ENCODE measurements at places on chromosomes 2 and 18.

- DNase-seq = peak; percentile 18
These were observed 58.2 kb upstream of the ST6GAL2 start for GRCh38 chr2:106944215-106944614.

DNA sequence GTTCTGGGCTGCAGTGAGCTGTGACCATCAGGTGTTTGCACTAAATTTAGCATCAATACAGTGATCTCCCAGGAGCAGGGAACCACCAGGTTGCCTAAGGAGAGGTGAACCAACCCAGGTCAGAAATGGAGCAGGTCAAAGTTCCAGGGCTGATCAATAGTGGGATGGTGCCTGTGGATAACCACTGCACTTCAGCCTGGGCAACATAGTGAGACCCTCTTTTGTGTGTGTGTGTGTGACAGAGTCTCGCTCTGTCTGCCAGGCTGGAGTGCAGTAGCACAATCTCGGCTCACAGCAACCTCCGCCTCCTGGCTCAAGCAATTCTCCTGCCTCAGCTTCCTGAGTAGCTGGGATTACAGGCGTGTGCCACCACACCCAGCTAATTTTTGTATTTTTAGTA, 163.7 kb upstream of the SERTAD2 start:
- no peak for DNase-seq

DNA sequence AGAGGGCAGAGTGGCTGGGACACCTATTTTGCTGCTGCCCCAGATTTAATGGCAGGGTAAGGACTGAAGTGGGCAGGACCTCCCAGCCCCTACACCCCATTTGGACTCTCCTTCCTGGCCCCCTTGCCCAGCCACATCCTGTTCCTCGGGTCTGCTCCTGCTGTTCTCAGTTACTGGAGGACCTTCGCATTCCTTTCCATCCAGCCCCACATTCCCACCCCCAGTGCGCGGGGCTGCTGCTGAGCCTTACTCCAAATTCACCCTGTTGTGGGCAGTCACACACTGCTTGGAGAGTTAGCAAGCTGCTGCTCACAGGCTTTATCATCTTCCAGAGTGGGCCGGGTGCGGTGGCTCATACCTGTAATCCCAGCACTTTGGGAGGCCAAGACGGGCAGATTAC, 75.2 kb upstream of the SLC14A2 start:
- no peak for DNase-seq

DNA sequence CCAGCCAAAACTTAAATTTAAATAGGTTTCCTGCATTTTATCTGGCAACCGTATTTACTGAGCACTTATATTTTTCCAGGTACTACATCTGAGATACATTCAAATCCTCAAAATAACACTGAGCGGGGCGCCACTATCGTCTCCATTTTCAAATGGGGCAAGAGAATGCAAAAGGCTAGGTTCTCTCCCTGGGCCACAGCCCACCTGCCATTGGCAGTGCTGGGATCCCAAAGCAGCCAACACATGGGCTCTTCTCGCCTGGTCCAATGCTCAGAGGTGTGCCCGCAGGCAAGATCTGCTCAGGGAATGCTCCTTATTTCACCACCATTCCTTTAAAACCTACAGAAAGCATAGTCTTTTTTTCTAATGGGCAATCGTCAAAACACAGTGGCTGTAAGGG, 11.3 kb upstream of the ID2 start:
- no peak for DNase-seq

DNA sequence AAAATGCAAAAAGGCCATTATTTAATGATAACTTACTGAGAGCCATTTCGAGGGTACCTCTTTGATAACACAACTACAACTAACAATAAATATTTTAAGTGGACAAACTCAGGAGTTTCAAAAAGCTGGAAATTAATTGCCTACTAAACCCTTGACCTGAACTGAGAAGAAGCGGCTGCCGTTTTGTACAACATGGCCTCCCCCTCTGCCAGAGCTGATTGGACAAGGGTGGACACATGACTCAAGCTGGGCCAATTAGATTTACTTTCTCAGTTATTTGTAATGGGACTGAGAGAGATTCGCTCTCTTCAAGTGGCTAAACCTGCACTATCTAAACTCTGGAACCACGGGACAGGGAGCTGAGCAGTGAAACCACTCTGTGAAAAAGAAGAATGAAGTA, 135.9 kb upstream of the SERPINE2 start:
- no peak for DNase-seq

DNA sequence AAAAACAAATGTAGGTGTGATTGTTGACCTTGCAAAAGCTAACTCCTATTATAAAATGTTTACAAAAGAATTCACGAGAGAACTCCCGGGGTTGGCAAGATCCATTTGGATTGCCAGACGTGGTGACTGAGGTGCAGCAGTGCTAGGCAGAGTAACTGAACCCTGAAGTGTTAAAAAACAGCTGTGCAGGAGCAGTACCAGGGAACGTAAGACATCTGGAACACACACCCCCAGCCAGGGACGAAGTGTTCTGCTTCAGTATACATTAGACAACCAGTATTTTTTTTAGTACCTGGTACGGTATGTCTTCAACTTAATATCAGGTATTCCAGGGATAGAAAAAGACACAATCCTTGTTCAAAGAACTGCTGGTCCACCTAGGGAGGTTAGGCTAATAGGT, 272.1 kb upstream of the EPAS1 start:
- DNase-seq = no peak

DNA sequence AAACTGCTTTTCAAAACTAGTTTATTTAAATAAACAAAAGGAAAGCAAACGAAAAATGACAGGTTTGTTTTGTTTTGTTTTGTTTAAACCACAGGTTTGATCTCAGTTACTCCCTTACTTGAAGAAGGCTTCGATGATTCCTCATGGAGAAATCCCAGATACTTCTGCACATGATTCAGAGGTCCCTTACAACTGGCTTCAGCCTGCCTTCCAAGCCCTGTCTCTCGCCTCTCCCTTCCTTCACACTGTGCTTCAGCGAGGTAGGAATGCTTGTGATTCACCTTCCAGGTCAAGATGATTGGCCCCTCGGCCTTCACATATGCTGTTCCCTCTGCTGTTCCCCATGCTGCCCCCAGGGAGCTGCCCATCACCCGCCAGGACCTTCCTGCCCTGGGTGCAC, 104.1 kb upstream of the ITGA6 start:
- DNase-seq = no peak

- no peak for DNase-seq
These were observed 66.5 kb downstream of the SLC40A1 start for GRCh38 chr2:189514104-189514503.

DNA sequence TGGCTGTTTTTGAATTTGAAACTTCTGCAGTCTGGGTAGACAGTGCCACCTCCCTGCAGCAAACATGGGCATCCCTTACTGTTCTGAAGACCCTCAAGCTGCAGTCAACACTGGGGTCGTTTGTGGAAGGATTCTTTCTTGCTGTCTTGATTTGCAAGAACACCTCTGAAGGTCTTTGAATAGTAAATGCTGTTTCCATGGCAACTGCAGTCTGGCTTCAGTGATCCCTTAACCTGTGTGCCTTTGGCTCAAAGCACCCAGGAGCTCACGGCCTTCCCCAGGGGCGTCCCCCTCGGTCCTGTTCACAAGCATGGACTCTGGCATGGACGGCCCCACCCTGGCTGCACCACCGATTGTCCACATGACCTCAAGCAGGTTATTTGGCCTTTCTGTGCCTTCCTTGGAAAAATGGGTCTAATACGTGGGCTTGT, 38.3 kb downstream of the LRRFIP1 start:
- no peak for DNase-seq

DNA sequence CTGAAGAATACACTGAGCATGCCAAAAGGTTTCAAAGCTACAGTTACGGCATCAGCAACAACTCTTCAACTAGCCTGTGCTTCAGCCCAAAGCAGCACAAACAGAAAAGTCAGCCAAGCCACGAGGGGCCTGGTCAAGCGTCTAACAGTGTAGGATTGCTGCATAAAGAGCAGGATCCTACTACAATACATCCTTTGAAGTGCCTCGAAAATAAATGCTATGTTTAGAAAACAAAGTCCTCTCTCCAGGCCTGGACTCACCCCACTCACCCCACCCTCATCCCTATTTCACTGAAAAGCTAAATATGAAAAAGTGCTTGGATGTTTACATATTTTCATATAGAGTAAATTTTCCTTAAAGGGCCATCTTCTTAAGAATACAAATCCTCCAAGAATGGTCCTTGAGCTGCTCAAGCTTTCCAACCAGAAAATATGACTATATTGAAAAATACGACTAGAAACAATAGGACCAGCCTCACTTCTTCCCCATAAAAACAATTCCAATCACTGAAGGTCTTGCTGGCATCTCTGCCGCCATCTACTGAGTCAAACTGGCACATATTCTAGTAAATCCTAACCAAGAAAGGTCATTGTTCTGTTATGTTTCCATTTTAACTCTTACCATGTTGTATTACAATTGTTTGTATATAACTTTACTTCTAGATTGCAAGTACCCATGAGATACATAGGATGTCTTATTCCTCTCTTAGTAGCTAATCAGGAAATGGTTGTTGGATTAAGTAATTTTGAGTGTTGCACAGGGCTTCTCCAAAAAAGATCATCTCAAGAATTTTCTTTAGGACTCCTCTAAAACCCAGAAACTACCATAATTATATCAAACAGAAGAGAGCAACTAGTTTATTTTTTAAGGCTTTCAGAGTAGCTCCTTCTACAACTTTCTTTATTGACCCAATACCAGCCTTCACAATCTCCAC, 63.6 kb downstream of the CLHC1 start:
- peak; percentile 82 for DNase-seq

GRCh38 chr2:197170208-197170607, 140.4 kb downstream of the ANKRD44 start:
- no peak for DNase-seq

GRCh38 chr2:150663143-150663542, 175.7 kb upstream of the RND3 start:
- DNase-seq = no peak

Data from SW480 (cell line).